Panc1 (cell line): ENCODE measurements at places on chromosomes 4 and X.

GRCh38 chr4:38266616-38267015 lies 306.4 kb downstream of the PTTG2 start:
- peak; percentile 59 for DNase-seq

- no peak for DNase-seq
These were observed 14.7 kb downstream of the HELQ start for GRCh38 chr4:83440899-83441298.

DNA sequence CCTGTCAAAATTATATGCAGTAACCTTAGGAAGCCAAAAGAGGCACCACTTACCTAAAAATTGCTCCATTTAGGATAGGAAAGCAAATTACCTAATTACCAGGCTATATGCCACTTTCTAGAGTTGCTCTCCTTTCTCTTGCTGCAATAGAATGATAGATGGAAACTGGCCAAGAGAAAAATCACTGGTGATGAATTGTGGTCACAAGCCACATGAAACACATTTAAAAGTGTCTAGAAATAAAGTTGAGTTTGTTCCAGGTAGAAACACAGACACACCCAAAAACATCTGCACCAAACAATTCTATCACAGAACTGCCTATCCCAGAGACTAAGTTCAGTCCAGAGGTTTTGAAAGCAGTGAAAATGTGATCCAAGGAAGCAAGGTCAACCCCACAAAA lies 337.7 kb downstream of the PCDH19 start:
- DNase-seq = no peak

DNA sequence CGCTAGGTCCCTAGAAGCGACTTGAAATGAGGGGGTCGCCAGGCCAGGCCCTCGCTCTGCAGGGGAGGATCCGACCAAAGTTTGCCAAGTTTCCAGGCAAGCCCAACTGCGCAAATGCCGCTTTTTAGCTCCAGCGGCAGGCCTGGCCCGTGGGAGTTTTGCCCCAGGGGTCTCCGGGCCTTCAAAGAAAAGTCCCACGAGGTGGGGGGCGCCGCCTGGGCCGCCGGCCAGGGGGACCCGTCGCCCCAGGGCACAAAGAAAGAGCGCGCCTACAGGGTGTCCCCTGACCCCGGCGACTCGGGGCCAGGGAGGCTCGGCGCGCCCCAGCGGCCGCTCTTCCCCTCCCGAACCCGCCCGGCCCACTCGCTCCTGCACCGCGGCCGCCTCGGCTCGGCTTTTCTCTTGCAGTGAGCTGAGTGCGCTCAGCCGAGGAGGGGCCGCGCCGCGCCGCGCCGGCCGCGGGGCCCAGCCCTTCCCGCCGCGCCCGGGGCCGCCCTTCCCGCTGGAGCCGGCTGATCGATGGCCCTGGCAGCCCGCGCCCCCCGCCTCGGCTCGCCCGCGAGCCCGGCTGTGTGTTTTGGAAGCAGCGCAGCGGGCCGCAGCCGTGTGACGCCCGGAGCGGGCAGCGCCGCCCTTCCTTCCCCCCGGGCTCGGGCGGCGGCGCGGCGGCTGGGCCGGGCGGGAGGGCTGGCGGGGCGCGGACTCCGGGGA lies 754 bp upstream of the KLF3 start:
- DNase-seq = no peak

DNA sequence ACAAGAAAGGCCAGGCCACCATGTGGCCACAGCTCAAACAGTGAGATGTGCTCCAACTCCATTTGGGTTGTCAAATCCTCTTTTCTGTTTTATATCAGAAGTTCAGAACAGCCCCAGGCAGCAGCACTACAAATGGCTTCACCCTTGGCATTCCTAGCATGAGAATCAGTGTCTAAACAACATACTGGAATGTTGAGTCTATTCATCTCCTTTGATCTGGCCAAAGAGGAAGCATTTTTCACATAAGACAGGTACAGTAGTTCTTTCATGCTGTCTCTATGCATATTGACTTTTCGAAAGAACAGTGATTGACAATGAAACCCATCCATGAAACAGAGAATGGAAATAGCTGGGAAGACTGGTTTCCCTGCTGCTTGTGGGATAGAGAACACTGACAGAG lies 289.5 kb downstream of the USP46 start:
- DNase-seq = no peak

DNA sequence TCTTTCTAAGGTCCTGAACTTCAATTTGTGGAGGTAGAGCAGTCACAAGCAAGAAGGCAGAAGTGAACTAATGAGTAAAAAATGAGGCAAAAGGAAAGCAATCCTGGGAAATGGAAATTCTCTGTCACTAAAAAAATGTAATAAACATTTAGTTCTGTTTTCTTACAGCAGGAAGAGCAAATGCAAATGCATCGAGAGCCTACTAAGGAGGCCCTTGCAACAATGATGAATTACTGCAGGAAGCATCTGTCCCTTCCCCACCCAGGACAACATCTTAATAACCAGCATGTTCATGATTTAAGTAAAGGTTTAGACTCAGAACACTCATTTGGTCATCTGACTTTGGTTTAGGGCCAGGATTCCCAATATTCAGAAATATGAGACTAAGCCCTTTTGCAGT lies 341.4 kb upstream of the NOCT start:
- DNase-seq = no peak

DNA sequence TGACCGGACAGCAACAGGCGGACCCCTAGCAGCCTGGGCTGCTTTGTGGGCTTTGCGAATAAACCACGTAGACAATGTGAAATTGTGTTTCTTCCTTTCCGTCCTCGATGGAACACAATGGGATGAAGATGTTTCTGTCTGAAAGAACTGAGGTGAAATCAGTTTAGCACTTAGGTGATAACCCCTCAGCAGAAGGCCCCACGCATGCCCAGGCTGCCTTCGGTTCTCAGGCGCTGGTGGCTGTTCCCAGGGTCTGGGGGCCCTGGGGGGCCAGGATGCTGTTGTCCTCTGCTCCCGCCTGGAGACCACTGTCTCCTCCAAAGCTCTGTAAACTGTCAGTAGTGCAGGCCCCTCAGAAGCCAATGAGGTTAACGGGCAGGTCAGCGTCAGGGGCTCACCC lies 73.9 kb upstream of the HGFAC start:
- DNase-seq = no peak

- DNase-seq = no peak
These were observed at the start of gene CCDC149 for GRCh38 chr4:24912252-24913118. Gene CCDC149 (minus strand): TSS chr4:24913042. CDS start chr4:24912864, 178 bp downstream.

DNA sequence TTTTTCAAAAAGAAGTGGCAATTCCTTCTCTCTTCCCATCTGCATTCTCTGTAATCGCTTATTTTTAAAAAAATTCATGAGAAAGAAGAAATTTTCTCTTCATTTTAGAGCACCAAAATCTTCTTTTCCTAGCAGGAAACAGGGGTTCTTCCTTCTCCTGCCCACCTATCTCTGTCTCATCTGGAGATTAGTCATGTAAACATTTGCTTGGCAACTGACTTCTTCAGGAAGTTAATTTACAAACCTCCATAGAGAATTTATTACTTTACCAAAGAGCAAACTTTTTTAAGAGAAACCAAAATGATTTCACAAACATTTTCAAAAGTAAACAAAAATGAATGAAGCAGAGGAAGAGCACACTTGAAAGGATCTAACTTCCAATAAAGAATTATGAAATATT lies 13.5 kb downstream of the TTC29 start:
- no peak for DNase-seq

GRCh38 chrX:82541822-82542221 lies 966.3 kb upstream of the POU3F4 start:
- DNase-seq = no peak

DNA sequence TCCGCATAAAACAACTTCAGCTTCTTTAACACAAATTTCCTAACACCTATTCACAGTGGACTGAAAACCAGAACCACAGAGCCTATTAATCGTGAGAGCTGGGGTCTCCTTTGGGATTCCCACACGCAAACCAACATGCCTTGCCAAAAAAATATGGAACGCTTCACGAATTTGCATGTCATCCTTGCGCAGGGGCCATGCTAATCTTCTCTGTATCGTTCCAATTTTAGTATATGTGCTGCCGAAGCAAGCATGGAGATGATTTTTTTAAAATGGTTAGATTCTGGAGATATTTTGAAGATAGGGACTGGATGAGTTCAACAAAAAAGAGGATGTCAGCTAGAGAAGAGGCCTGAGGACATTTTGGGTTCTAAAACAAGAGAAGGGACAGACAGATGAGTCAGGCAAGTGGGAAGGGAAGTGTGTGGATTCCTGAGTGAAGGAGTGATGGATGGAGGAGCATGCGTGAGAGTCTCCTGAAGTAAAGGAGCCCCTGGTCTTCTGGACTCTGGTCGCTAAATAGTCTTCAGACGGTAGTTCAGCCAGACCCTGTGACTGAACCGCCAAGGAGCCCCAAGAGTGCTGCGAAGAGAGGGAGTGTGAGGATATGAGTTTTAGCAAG lies 9.5 kb upstream of the GATA1 start:
- no peak for DNase-seq

DNA sequence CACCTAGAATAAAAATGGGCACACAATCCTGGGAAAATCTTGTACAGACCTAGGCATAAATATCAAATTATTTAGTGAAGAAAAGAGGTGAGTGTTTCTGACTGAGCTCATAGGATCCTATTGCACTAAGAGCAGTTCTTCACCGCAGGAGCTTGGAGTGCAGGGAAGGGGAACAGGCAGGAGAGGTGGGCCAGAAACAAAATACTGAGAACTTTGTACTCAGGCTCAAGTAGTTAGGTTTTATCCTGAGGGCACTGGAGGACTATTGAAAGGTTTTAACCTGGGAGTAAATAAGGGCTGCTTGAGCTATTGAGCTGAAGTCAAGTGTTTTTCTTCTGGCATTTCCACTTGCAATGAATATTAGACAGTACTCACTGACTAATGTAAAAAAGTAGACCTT lies 12.2 kb downstream of the EPHA5 start:
- DNase-seq = no peak

DNA sequence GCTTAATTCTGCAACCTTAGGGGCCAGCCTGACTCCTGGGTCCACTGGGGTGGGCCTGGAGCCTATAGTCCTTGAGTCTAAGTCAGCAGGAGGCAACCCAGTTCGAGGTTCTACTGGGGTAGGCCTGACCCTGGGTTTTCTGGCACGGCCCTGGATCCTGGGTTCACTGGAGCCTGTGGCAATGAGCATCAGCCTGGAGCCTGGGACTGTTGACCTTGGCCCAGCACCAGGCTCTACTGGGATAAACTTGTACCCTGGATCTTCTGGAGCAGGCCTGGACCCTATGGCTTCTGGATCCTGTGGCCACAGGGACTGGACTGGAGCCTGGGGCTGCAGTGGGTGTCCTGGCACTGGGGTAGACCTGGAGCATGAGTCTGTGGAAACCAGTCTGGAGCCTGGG lies 874.3 kb upstream of the INTU start:
- DNase-seq = no peak

DNA sequence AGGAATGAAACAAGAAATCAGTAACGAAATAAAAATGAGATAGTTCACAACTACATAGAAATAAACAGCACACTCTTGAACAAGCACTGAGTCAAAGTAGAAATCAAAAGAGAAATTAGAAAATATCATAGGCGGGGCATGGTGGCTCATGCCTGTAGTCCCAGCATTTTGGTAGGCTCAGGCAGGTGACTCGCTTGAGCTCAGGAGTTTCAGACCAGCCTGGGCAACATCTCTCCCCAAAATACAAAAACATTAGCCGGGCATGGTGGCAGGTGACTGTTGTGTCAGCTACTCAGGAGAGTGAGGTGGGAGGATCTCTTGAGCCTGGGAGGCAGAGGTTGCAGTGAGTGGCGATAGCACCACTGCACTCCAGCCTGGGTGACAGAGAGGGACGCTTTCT lies 714.4 kb downstream of the GLUD2 start:
- DNase-seq = no peak

DNA sequence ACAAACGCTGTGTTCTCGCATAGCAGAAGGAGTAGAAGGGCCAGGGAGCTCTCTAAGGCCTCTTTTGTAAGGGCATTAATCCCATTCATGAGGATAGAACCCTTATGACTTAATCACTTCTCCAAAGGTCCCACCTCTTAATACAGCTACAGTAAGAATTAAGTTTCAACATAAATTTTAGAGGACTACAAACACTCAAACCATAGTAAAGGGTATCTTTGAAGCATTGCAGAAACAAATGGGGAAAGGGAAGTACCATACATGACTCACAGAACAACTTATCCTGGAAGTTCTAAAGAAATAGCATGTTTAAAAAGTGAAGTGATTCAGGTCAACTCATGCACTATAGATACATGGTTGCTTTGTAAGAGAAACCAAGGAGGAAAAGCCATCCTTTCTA lies 680.8 kb downstream of the RPA4 start:
- no peak for DNase-seq

DNA sequence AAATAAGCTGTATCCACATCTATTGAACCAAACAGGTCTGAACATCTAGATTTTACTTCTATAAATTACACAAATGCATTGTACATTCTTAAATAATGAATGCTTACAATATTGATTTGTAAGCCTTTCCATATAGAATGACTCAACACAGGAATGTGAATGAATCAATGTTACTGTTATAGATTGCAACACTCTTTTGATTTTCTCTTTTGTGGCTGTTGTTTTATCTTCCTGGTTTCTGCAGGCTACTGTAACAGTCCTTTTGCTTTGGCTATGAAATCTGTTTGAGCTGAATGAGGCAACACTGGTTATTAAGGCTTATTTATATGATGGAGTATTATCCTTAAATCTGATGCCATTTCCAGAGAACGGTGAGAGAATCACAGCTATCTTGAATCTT lies 49.5 kb downstream of the GPR50 start:
- no peak for DNase-seq

DNA sequence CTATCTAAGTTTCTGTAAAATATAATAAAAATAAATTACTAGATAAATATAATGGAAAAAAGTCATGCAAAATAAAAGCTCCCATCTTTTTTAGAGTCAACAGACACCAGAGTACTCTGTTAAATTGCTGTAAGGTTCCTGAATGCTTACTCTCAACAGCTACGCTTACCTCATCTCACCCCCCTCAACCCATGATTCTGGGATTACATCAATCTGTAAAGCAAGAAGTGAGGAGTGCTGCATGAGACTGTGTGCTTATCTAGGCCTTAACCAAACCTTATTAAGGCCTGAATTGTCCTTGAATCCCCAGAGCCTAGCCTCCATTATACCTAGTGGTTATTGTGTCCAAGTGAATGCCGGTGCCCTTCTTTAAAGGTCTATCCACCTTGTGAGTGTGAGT lies 735.8 kb downstream of the RPA4 start:
- no peak for DNase-seq

DNA sequence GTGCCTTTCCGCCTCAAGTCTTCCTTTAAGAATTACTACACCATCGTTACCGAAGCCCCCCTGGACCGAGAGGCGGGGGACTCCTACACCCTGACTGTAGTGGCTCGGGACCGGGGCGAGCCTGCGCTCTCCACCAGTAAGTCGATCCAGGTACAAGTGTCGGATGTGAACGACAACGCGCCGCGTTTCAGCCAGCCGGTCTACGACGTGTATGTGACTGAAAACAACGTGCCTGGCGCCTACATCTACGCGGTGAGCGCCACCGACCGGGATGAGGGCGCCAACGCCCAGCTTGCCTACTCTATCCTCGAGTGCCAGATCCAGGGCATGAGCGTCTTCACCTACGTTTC lies 2.2 kb downstream of the PCDH10 start:
- no peak for DNase-seq
